ENCODE measurements at places on chromosomes 3 and 15. TPM values are rescaled to one million over a fixed set of nuclear protein-coding genes. Genes with fewer than 3 reads are reported as not detected.

DNA sequence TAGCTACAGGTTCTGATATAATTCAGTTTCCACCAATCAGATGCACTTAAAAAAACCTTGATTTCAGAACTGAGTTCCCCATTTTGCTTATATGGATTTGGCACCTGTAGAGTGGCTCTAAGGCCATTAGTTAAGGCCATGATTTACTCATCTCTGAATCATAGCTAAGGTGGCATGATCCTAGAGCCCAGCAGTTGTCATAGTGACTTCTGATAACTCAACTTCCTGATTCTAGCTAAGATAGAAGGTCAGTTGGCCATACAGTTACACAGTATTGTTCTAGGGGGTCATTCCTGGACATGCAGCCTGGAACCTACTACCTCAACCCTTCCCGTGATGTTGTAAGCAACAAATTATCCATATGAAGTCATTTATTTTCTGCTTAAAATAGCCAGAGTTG is 15.9 kb upstream of the TMEM87A start:
- DNase-seq = no peak

TMCO5A gene
- total RNA-seq = not detected

PCLAF gene
- 61.5 TPM for total RNA-seq

DNA sequence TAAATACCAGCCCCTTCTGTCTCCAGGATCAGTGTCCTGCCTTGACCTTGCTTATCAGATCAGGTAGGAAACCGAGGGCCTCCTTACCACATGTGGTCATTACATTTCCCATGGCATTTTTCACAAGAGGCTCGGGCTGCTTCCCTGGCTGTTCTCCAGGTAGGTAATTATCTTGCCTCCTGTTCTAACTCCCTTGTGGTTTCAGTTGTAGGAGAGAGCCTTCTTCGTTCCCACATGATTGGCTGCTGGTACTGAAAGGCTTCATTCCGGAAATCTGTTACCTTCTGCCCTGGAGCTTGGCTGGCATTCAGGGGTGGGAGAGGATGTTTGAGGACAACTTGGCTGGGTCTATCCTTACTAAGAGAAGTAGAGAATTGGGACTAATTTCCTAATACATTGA is 46.8 kb upstream of the RORA start:
- DNase-seq = peak; percentile 59

DNA sequence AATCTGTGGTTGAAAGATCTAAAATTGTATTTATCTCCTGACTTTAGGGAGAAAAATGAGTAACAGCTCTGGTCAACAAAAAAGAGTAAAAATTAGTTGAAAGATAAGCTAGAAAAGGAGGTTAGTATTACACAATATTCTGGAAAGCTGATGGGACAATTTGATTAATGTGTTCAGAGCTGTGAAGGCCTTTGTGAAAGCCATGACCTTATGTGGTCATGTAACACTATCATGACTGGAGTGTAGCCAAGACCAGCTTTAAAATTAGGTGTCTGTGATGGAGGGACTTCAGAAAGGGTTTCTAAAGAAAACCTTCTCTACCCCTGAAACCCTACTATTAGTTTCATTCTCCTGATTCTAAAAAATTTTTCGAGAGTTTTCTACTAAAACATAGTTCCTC is 127.2 kb downstream of the NFKBIZ start:
- DNase-seq = peak; percentile 25

VGLL3 gene
- 8.4 TPM for total RNA-seq

- DNase-seq = no peak
Measured at GRCh38 chr3:125050488-125051090, 5.2 kb downstream of the HEG1 start.

DNA sequence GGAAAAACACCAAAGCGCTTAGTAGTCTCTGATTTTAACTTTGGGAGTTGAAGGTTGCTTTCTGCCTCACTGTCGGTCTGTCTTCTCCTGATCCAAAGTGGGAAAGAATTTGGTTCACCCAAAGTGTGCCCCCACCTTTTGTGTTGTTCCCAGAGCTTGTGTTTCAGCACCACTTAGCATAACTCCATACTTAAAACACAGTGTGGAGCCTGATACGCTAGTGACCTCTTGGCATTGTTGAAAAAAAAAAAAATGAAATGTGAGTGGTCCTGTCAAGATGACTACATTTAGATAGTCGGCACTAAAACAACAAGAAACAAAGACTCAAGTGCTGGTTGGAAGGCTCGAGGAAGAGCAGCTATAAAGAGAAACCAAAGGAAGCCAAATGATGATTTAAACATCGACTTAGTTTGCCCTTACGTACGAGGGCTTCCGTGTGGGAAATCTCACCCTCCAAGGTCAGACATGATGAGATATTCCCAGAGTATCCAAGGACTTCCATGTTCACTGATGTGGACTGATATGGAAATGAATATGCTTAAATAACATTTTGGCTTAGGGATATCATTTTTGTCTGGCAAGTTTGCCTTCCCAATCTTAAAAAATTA is 178.8 kb downstream of the MEIS2 start:
- no peak for DNase-seq

SGO1 gene
- 13.3 TPM for total RNA-seq

DNA sequence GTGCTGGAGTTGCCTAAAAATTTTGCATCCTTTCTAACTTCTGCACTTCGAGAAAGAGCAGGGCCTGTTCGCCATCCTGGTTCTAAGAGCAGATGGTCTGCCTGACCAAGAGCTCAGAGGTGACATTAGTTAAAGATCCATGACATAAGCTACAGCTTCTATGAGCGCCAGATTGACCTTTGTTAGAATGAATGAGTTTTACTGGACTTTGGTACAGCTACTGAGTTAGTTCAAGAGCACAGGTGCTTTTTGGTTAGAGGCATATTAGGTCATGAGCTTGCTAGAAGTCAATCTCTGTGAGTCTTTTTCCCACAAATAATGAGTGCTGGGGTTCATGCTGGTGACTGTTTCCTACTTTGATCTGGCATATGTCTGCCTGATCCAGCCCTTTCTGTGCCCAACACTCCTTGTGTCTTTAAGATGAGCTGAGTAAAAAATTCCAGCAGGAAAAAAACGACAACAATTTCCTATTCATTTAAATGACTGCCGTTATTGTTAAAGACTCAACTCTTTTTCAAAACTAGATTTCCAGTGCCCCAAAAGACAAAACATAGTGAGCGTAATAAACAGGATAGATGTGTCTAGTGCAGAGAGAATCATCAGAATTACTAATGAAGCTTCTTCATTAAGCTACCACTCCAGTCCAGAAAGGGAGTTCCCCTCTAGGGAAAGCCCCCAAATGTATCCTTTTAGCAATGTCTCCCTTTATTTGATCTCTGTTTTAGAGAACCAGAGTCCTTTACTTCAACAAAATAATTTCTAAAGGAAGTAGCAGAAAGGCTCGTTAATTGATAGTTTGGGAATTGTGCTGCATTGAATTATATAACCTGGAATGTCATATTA is 152.9 kb downstream of the SLCO3A1 start:
- DNase-seq = no peak

TRAK1 gene
- total RNA-seq = 7.1 TPM

- DNase-seq = no peak
Measured at GRCh38 chr3:145648396-145648795, 512.6 kb downstream of the PLOD2 start.

CD86 gene
- 0.15 TPM for total RNA-seq

- DNase-seq = peak; percentile 19
Measured at GRCh38 chr3:57065588-57065987, 5.1 kb downstream of the SPATA12 start.

PRRT3 gene
- total RNA-seq = 0.57 TPM

DNA sequence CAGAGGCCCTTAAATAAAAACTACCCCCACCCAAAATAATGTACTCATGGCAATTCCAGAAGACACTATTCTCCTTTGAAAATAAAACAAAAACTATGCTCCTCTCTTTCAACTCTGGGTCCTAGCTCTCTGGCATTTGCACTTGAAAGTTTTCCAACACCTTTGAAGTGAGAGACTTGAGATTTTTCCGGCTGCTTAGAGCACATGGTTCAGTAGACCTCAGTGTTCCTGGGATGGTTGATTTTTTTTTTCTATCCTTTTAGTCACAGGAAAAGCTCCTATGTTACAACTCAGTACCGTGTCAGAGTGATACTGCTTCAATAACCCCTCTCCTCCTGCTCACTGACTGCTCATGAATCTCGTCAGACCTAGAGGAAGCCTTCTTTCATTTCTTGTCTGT is 118.3 kb upstream of the TUSC7 start:
- no peak for DNase-seq

DNA sequence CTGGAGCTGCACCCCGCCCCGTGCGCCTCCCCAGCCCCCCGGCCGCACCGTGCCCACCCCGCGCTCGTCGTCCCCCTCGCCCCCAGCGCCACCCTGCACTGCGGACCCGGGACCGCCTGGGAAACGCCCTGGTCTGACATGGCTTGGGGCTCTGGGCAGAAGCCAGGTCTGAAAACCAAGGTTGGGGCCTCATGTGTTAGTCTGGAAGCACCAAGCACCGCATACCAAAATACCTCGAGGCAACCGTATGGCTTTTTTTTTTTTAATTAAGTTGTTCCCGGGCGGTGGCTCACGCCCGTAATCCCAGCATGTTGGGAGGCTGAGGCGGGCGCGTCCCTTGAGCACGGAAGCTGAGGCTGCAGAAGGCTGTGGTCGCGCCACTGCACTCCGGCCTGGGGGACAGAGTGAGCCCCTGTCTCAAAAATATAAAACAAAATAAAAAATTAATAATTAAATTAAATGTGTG is 91.5 kb upstream of the CHD2 start:
- no peak for DNase-seq

GRCh38 chr3:149327156-149327555 is 6.3 kb downstream of the TM4SF18 start:
- no peak for DNase-seq

CNTN6 gene
- not detected for total RNA-seq

KATNBL1 gene
- total RNA-seq = 54.4 TPM

DNA sequence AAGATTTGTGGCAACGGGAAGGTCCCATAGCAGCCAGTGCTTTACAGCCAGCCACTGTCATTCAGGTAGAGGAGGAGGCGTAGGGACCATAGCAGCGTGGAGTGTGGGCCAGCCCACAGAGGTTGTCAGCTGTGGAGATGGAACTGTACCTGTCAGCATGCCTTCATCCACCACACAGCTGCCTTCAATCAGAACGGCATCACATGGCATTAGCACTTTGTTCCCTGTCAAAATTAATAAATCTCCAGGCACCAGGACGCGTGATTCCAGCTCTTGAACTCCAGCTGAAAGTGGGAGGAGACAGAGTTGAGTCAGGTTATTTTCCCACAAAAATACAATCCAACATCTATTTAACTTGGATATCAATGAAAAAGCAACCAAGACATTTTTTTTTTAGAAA is 84.0 kb downstream of the ATP13A4 start:
- no peak for DNase-seq

DNA sequence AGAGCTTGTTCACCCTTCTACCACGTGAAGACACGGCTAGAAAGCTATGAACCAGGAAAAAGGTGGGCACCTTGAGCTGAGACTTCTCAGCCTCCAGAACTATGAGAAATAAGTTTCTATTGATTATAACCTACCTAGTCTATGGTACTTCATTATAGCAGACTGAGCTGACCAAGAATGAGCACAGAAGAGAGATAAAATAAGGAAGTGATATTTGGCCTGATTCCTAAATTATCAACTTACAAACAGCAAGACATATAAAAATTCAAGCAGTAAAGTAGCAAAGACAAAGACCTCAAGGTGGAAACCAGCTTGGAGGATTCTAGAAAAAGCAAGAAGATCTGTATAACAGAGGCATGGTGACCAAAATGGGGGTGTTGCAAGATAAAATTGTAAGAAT is 63.9 kb upstream of the OSTN start:
- DNase-seq = no peak

DNA sequence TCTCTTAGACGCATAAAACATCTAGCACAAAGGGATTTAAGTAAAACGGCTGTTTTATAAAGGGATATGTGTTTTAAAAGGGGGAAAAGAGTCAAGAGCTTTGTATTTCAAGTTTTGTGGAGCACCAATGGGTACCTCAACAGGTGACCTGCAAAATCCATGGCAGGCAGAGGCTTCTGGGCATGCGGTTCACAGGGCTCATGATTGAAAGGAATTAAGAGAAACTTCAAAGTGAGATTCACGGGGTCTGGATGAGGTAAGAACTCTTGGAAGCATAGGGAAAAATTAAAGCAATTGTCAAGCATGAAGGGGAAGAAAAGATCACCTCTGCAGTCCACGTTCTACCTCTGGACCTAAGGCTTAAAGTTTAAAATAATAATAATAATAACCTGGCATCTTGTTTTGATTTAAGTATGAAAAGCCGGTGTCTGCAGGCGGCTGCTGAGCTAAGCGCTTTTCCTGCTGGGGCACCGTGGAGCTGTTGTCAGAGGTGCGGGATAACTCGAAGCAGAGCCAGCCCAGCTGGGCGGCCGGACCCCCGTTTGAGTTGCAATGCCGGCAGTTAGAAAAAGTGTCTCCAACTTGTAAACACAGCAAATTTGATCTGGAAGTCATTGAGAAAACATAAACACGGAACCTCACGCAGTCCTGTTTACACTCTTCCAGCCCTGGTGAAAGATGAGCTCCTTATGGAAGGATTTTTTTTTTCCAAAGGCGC is 40.5 kb downstream of the HES1 start:
- no peak for DNase-seq

DNA sequence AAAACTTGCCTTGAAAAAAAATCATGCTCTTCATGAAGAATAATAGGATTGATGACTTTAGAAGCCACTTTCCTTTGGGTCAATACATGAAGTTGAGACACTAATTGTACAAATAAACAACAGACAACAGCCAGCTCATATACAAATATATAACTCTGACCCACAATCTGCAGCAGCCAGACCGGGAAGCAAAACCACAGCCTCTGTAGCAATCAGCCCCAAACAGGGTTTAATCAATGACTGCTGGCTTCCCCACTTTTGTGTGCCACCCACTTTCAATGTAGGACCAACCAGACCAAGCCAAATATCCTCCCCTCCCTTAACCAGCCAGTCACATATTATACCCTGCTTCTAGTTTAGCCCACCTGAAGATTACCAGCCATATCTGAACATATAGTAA is 39.0 kb downstream of the IFT57 start:
- DNase-seq = no peak

TRH gene
- not detected for total RNA-seq

DNA sequence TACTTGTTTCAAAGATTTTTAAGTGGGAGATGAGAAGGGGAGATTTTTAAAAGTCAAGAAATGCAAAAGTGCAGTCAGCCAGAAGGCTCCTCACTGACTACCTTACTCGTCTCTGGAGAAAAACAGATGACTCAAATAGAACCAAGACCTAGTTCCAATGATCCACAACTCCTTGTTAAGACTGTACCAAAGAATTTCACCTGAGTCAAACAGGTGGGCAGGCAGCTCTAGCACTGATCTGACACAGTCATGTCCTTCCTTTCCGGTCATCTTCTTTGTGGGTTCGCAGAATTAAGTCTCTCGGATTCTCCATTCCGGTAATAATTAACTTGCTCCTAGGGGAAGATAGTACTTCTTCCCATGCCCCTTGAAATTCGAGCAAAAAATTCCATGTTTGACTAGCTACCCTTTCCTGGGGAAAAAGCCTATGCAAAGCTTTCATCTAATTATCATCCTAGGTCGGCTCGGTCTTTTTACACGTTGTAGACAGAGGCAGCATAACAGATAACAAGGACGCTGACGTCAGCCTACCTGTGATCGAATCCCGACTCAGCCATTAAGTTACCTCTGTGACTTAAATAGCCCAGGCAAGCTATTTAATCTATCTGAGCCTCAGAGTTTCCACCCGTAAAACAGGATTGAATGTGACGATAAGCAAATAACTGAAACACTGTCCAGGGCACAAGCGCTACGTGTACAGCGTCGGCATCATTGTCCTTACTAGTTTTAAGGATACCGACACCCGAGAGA is 758 bp downstream of the SELENOK start:
- no peak for DNase-seq

CAMK2N2 gene
- 0.95 TPM for total RNA-seq

Measured in Daoy (cell line).